ENCODE measurements at places on chromosomes 6 and 20.
A peak's percentile ranks its signal among the peaks of the same experiment; 100 is the strongest.

DNA sequence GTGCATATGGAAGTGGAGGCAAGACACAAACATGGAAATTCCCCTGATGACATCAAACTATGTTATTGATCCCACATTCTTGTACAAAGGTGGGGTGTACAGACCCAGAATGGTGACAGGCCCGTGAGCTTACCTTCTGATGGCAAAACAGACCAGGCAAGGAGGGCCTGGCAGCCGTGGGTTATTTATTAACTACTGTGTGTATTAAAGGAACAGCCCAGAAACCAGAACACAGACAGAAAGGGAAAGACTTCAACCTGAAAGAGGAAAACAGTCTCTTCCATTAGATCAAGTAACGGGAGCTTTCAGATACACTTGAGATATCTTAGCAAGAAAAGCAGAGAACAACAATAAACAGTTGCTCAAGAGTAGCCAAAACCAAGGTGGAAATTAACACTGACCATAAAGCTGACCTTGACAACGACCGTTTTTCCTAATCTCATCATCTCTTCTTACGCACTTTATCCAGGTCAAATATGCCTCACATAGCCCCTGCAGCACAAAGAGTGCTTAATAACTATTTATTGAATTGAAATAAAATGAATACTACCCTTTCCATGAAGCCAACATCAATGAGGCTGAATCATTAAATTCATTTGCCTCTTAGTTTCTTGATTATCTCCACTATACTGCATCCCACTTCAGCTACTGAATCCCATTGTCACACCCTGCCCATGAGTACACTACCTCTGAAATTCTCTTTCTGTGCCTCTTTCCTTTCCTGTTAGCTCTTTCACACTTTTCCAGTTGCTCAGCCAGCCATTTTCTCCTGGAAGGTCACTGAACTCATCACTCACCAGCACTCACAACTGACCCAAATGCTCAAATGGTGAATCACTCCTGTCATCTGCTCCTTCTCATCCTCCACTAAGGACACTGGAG, 67.4 kb downstream of the MOXD1 start:
- no peak for DNase-seq

DNA sequence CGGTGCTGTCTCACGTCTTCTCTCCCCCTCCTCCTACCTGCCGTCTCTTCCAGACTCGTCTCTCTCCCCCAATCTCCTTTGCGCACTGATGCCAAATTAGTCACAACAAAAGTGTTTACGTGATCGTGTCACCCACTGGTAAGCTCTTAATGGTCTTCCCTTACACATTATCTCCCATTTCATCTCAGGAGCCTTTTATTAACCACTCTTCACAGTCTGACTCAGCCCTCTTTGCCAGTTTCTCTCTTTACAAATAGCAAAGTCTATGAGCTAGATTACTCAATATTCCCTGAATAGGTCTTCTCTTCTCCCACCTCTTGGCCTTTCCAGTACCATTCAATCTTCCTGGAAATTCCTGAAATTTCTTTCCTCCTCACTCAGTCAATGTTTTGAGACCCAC, 247.0 kb downstream of the ESR1 start:
- DNase-seq: no peak

DNA sequence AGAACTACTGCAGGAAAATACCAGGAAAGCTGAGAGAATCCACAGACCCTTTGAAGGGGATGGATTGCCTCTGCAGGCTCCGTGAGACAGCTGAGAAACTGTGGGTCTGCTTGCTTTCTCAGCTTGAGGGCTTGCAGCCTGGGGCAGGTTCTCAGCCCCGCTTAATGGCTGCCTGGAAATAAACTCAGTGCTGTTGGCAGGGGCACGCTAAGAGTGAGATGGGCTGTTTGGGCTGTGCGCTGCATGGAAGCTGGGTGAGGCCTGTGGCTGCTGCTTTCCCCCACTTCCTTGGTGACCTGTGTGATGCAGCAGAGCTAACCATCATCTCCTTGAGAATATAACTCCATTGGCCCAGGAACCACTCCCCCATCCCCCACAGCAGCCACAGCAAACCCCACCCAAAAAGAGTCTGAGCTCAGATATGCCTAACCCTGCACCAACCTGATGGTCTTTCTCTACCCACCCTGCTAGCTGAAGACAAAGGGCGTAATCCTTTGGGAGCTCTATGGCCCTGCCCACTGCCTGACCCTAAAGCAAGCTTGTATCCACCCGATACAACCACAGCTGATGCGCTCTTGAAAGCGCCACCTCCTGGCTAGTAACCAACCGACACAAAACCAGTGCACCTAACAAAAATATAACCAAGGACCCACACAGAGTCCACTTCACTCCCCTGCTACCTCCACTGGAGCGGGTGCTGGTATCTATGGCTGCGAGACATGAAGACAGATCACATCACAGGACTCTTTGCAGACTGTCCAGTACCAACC, 800.6 kb upstream of the MAP3K7 start:
- DNase-seq: no peak

DNA sequence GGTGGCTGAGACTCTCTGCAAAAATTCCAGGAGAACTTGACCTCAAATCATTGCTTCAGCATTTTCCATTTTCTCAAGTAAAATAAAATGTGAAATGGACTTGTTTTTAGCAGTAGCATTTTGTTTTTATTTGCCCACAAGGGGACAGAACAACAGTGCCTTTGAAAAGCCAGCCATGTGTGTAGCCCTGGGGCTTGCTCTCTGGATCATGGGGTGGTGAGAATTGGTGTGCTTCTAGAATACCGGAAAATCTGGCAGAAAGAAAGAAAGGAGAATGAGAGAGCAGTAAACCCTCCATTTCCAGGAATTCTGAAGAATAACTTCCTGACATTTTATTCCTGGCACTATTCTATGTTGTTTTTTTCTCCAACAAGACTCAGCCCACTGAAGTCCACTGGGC, 254.7 kb upstream of the MOCS1 start:
- DNase-seq: no peak

DNA sequence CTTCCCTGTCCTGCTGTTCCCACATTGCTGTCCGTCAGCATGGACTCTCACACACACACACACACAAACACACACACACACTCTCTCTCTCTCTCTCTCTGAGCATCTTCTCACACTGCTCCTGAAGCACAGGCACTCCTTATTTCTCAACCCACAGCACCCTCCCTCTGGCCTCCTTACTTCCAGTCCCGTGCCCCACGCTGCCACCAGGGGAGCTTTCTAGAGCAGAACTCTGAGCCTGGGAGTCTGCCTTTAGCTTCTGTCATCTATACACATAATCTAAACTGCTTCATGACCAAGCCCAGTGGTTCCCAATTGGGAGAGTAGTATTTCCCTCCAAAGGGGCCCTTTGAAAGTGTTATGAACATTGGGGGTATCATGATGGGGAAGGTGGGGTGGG, 29.1 kb downstream of the HECA start:
- DNase-seq: no peak

- no peak for DNase-seq
Observed at GRCh38 chr20:60512443-60512842, 554.2 kb downstream of the CDH26 start.

DNA sequence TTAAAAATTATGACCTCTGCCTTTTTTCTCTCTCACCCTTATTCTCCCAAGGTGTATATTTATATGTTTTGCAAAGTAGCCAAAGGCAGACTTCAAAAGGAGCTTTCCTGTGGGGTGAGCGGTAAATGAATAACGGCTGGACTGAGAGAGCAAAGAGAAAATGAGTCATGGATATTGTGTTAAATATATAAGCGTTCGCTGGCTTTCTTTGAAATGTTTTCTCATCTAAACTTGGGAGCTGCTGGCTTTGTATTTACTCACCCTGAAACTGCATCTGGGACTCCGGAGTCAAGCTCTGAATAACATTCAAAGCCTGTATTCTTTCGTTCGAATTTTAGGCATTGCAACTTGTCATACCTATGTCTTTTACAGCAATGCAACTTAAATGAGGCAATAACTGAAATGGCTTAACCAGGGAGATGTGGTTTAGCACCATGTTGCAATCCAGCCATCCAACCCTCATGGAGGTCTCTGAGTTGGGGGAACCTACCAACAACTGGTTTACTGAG, 32.0 kb downstream of the ATXN1 start:
- DNase-seq: peak; percentile 69

DNA sequence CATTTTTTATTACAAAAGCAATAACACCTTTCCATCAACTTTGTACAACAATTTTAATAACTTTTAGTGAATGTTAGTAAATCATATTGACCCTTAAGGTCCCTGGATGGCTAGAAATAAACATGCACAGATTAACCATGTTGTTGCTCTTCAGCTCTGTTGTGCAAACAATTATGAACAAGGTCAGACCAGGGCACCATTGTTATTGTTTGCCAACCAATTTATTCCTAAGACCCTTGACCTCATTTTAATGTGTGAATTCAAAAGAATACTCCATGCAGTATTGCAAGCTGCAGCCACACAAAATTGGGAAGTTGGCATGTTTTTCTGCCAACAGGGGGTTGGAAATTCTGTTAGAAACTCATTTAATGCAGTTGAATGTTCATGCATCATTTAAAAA, 426.6 kb upstream of the MAP3K7 start:
- DNase-seq: no peak
